Activated CD4-positive, alpha-beta T cell treated with anti-CD3 and anti-CD28 coated beads for 24 hours (primary cell): ENCODE measurements at places on chromosomes 2 and 18.

- no peak for DNase-seq
Measured at GRCh38 chr18:8428951-8429350, 180.3 kb upstream of the RAB12 start.

GRCh38 chr2:3460156-3460555, 59.2 kb downstream of the ADI1 start:
- no peak for DNase-seq

GRCh38 chr18:42290318-42291307, 335.6 kb downstream of the PIK3C3 start:
- DNase-seq = no peak

DNA sequence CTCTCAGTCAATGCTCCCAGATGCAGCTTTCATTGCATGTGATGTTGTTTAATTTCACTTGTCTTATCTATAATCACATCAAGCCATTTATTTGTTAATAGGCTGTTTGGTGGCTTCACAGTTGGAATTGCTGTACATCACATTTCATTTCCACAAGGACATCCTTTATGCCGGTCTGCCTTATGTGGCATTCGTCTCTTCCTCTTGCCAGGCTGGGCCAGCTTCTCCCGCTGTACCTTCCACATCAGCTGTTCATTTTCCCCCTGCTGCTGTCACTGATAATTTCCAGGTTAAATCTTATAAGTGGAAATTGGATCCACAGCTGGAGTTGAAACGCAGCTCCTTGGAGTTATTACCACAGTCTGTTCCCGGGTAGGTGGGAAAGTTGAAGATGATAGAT, 110.6 kb downstream of the DPP10 start:
- DNase-seq = no peak

DNA sequence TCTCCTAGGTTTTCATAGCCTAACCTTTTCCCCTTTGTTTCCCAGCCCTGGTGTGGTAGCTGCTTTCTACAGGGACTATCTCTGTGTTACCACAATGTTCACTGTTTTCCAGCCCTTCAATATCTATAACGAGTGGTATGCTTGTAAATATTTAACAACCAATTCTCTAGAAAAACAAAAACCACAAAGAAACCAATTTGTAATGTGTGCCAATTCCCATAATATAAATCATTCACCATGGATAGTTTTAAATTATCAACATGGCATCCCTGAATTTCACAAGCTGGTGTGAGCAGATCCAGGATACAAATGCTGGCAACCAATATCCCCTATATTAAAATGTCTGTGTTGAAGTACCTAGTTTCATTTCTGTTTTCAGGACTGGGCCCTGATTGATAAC, 207.5 kb upstream of the FBXO11 start:
- DNase-seq = no peak

DNA sequence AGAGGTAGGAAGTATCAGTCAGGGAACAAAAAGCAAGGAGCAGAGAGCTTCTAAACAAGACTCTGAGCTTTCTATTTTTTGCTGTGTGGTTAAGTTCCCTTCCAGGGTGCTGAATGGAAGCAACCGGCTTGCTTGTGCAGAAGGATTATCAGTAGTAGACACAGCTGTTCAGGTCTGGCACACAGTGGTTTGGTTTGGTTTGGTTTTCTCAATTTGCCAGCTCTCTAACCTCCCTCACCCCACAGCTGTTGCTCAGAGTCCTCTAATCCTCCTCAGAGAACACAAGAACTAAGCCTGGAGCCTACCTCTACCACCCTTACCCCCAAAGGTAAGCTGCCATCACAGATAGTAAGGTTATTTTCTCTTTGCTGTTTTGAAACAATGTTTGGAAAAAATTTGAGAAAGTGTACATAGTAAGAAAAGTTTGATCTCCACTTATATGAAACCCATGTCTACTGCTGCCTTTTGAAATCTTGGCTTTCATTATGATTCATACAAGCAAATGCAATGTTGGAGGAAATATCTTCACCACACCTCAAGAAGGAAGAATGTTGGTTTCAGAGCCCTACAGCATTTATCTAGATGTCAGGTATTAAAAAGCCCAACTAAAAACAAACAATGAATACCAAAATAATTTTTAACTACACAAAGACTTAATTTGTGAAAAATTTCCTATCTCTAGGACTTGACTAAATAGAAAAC, 255.3 kb downstream of the NR4A2 start:
- DNase-seq = no peak

- no peak for DNase-seq
Measured at GRCh38 chr2:237405006-237405559, 8.9 kb downstream of the COL6A3 start.

GRCh38 chr2:199870581-199870980, 19.6 kb upstream of the FTCDNL1 start:
- DNase-seq = no peak

GRCh38 chr2:2572393-2573204, 241.5 kb upstream of the MYT1L start:
- no peak for DNase-seq

DNA sequence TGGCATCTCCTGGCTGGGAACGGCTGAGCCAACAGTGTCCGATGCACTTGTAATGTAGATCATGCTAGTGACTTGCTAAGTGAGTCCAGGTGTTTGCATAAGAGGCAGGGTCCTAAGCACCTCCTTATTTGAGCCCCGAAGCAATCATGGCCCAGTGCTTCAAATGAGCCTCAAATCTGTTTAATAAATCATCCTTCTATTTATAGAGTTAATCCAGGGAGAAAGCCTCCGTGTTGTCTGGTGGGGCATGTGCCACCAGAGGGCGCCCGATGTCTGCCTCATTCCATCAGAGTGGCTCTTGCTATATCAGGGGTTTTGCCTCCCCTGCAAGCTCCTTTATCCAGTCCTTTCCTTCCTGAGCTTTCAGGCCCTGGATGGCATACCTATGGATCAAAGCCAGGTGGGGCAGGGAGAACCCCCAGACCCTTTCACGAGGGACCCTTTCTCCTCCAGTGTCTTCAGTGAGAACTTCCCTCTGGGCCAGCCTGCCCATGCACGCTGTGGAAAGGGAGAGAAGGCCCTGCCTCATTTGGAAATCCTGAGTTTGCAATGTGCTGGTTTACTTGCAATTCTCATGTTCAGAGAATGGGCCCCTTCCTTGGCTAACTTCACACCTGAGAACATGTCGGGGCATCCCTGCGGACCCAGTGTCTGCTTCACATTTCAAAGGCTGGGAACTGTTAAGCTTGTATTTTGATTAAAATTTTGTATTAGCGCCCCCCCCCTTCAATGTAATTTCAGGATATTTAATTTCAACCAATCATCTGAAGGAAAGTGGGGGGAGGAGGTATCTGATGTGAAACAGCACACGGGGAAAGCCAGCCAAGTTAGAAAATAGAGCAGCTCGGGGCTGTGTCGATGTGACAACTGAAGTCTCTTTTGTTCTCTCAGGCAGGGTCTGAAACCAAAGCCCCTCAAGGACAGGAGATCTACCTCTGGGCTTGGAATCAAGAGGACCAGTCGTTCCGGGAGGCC, 39.7 kb downstream of the RDH14 start:
- peak; percentile 57 for DNase-seq

- no peak for DNase-seq
Measured at GRCh38 chr2:224793946-224794345, 77.8 kb upstream of the CCDC195 start.

DNA sequence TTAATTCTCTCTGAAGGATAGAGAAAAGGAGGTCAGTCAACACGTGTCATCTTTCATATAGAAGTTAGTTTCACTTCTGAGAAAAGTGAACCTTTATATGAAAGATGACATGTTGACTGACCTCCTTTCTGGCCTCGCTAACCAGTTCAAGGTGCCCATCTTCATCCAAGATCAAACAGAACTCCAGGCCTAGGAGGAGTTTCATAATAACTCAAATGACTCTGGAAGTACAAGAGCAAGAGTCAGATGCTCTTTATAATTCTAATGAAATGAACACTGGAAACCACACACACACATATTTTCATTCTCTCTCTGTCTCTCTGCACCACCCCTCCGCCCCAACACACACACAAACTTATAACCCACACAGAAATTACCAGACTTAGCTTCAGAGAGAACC, 16.3 kb downstream of the ANKRD44 start:
- DNase-seq = no peak

DNA sequence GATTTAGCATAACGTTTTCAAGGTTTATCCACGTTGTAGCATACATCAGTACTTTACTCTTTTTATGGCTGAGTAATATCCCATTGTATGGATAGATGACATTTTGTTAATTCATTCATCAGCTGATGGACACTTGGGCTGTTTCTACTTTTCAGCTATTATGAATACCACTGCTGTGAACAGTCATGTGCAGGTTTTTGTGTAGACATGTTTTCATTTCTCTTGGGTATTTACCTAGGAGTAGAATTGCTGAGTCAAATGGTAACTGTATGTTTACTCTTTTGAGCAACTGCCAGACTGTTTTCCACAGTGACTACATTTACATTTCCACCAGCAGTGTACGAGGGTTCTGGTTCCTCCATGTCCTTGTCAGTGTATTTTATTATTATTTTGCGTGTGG, 33.9 kb downstream of the COX7A2L start:
- DNase-seq = no peak

DNA sequence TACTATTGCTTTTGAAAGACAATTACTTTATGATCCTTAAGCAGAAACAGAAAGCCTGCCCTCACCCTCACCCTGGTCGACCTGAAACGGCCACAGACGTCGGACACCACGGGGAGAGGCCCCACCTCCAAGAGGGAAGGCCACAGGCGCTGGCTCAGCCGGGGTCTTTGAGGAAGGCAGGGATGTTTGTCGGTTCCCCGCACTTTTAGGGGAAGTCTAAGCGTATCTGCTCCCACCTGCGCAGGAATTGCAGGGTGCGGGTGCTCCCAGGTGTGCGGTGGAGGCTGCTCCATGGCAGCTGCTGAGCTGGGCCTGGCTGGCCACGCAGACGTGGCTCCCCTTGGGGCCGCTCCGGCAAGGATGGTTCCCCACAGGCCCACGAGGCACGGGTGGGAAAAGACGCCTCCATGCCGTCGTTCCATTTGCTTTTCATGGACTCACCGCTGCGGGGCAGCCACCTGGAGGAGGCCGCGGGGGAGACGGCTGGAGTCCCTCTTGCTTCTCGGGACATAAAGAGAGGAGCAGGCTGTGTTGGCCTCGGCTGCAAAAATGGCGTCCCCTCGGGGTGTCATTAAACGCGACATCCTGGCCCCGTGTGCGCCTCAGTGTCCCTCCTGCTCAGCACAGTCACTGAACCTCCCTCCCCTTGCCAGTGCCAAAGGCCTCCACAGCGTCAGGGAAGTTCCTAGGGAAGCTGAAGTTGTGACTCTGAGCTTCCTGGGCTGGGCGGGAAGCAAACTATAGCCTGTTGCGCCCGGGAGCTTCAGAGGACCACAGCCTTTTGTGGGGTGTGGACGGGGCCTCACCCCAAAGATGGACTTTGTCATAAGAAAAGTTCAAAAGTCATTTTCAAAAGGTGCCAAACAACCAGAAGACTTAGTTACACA, 63.4 kb downstream of the NFATC1 start:
- DNase-seq = no peak

GRCh38 chr2:136901732-136902131, 136.4 kb downstream of the THSD7B start:
- DNase-seq = no peak

DNA sequence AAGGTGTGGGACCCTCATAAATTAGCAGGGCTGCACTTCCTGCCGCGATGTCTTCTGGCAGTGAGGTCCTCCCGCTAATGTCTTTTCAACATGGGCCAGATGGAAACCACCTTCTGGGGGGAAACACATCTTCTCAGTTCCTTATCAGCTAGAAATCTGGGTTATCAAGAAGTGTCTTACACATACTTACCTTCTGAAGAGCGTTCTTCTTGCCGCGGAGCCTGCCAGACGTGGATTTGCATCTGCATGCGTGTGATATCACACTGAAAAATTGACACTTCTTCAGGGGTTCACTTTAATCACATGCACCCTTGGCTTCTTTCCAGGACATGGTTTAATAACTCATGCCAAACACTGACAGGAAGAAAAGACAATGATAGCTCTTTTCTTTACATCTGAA, 163.5 kb upstream of the SOX11 start:
- DNase-seq = no peak

DNA sequence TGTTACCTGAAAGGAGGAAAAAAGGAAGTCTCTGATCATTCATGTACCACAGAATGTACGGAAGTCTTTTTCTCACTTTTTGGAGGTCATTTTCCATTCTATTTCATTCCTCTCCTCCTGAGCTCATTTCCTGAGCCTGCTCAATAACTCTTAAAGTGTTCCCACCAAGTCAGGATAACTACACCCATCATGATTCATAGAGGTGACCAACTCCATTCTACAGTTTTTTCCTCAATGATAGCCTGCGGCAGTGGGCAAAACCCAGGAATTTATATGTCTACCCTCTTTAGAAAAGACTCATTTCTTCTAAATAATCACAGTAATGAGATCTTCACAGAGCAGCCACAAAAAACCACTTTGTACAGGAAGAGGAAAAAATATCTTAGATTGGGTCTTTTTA, 372.5 kb downstream of the RBM43 start:
- DNase-seq = no peak

DNA sequence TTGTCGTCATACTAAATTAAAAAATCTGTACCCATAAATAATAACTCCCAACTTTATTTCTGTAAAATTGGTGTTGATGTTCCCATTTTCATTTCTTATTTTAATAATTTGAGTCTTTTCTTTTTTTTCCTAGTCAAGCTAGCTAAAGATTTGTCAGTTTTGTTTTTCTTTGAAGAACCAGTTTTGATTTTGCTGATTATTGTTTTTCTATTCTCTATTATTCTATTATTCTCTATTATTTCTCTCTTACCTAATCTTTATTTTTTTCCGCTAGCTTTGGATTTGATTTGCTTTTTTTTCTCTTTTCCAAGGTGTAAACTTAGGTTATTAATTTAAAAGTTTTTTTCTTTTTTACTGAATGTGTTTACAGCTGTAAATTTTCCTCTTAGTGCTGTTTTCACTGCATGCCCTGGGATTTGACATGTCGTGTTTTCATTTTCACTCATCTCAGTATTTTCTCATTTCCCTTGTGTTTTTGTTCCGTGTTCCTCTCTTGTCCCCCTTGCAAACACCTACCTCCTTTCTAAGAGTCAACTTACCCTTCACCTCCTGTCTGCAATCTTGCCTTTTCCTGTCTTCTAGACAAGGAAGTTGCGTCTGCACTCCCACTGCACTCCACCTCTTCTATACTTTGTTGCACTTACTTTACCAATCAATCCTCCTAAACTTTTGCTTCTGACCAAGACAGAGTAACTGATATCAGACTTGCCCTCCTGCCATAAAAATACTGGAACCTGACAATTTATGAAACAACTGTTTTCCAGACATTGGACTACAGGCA, 18.8 kb downstream of the PSMG2 start:
- no peak for DNase-seq

DNA sequence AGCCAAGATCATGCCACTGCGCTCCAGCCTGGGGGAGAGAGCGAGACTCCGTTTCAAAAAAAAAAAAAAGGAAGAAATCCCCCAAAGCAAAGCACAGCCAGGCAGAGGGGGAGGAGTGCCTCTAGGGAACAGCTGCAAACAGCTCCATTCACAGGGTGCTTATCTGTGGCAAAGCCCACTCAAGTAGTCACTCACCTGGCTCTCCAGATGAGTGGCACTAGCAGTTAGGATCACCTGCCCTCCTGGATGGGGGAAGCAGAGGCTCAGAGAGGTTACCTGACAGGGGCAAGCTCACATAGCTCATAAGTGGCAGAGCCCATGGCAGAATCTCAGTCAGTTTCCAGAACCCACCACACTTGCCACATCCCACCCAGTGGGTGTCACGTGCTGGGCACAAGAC, 30.3 kb downstream of the TFCP2L1 start:
- no peak for DNase-seq
